ENCODE measurements at places on chromosomes 6 and 20. TPM values are rescaled to one million over a fixed set of nuclear protein-coding genes. Genes with fewer than 3 reads are reported as not detected.

DNA sequence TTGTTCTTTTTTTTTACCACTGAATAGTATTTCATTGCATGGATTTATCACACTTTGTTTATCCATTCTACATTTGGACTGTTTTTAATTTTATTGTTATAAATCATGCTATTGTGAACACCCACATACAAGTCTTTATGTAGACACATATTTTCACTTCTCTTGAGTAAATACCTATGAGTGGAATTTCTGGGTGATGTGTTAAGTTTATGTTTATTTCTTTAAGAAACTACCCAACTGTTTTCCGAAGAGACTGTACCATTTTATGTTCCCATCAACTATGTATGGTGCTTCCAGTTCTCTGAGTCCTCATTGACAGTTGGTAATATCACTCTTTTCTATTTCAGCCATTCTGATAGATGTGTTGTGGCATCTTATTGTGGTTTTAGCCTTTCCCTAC is 54.0 kb downstream of the RIN2 start:
- DNase-seq = no peak

- DNase-seq = peak; percentile 75
Measured at GRCh38 chr6:111872401-111873177, 663 bp downstream of the FYN start.

DNA sequence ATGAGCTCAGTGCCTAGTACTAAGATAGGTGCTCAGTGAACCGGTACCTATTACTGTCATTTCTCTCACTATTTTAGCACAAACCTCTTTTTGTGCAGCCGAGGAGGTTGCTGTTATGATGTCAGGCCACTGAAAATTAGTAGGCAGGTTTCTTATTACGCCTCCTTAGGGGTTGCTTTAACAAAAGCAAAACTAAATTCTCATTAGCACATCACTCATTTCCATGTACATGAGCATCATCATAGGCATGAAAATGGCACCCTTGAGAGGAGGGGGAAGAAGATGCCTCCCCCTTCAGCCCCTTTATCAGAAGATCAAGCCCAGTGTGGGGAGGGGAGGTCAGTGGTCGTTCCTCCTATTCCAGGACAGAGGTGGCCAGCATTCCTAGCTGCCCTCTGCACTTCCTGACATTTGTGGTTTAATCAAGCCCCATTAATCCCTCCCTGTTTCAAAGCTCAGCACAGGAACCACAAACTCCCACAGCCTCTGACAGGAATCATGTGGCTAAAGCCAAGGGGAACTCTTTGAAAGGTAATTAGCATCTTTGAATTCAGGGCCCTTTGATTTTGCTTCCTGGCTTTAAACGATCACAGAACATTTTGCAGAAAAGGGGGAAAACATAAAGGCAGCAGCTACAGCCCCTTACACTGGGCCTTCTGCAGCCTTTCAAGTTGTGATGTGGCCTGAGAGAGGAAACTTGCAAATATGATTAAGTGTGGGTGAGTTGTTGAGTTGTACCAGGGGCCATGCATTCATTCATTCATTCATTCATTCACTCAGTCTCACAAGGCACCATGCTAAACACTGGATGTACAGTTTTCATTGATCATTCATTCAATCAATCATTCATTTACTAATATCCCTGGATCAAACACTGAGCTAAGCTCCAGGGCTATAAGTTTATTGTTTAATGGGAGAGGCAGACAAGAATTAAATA is 31.9 kb upstream of the PSMF1 start:
- DNase-seq = no peak

DNA sequence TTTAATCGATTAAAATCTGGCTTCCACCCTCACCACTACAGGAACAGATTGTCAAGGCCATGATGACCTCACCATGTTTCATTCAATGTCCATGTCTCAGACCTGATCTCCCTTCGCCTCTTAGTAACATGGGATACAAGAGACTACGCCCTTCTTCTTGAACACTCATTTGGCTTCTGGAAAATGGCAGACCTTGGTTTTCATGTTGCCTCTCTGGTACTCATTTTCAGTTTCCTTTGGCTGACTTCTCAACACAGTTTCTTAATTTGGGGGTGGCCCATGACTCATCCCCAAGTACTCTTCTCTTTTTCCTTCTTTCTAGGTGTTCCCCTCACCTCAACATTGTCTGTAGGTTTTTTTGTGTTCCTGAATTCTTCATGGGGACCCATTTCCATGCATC is 22.7 kb downstream of the TMX4 start:
- DNase-seq = no peak

DNA sequence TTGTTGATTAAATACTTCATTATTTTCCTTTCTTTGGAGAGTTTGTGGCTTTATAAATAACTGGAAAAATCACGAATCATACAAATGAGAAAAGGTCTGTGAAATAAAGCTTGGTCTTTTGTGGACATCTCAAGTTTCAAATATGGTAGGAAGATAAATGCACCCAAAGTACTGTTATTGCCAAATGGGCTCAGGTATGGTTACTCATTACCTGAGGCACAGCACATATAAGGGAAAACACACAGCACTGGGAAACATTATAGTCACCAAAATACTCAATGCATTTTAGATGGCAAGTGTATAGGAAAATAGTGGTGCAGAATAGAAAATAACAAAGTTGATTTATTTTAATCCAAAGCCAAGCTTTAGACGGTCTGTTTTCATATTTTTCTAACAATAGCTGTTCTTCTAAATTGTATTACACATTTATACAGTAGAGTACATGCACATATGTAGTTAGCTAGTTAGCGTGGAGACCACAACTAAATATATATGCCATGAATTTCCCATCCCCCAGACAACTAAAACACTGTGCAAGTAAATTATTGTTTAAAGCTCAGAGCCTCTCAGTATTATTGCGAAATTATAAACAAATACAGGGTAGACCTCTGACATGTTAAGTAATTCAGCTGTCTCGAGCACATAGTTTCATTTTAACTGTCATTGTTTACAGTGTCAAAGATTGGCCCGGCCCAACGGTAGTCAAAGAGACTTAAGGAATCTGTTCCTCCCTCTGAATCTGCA is 336.0 kb downstream of the SYNE1 start:
- no peak for DNase-seq

DNA sequence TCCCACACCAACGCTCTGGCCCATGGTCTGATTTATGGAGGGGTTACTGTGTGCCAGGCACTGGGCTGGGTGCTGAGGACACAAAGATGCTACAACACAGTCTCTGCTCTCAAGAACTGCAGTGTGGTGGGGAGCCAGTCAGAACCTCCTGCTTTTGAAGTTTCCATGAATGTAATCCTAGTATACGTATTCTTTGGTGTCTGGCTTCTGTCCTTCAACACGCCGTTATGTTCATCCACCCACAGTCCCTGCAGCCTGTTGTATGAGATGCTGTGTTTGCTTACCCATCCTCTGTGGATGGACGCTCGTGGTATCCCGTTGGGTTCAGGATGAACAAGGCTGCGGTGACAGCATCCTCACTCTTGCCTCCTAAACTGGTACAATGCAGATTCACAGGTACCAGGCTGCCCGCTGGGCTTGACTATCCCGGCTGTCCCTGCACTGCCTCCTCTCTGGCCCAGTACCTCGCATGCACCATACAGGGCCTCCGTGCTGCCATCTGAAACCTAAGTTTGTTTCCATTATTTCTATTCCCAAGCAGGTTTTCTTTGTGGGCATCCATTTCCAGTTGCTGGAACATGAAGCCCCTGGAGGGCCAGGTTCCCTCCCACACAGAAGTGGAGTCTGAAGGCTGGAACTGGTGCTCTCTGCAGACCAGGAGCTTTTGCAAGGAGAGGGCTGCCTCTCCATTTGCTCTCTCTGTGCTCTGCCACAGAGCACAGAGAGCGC is 364.5 kb downstream of the ZFAND3 start:
- DNase-seq = no peak

- no peak for DNase-seq
Measured at GRCh38 chr6:156197513-156197912, 579.7 kb upstream of the ARID1B start.

- no peak for DNase-seq
Measured at GRCh38 chr20:51271931-51272330, 249.0 kb upstream of the KCNG1 start.

GRCh38 chr20:24862606-24863005 is 86.5 kb upstream of the CST7 start:
- no peak for DNase-seq

DNA sequence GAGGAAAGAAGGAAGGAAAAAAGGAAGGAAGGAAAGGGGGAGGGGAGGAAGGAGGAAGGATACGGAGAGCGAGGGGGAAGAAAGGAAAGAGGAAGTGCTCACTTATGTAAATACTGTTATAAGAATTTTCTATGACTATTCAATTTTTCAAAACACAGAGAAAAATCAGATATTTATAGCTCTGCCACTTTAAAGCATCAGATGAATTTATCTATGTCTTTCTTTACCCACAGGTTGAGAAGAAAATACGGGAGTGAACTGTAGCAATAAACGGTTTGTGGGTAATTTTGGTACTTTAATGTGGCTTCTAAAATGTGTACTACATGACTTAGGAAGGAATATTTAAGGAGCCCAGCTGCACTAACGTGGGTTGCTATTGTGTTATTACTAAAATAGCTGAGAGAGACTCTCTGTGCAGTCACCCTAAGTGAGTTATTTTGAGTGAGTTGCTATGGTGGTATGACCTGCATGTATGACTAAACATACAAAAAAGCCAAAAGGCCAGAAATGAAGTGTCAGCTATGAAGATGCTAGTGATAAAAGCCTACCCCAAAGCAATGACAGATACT is 225.5 kb downstream of the SOD2 start:
- no peak for DNase-seq

GRCh38 chr20:12433724-12434123 is 516.0 kb downstream of the BTBD3 start:
- DNase-seq = no peak

DNA sequence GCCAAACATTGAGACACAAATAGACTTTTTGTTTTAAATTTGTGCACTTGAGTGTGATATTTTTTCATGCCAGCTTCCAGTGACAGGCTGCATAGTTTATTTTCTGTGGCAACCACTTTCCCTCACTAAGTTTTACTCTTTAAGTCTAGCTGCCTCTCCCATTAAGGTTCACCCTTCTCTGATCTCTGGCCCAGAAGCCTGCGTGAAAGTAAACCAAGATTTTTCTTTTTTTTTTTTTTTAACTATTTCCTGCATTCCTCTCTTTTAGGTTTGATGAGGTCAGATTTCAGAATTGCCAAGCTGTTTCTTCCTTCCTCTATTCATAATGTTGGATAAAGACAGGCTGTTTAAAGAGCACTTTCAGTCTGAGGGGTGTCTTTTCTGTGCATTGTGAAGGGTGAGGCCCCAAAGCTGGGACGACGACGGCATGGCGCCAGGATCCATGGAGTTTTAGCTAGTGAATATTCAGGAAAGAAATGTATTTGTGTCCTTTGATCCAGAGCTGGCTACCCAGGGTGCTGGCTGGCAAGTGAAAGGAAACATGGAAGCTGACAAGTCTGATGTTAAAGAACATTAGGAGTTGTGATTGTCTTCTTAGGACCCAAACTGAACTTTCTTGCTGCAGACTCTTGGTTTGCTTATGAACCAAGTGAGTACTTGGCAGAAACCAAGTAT is 50.7 kb downstream of the DOK5 start:
- DNase-seq = no peak

DNA sequence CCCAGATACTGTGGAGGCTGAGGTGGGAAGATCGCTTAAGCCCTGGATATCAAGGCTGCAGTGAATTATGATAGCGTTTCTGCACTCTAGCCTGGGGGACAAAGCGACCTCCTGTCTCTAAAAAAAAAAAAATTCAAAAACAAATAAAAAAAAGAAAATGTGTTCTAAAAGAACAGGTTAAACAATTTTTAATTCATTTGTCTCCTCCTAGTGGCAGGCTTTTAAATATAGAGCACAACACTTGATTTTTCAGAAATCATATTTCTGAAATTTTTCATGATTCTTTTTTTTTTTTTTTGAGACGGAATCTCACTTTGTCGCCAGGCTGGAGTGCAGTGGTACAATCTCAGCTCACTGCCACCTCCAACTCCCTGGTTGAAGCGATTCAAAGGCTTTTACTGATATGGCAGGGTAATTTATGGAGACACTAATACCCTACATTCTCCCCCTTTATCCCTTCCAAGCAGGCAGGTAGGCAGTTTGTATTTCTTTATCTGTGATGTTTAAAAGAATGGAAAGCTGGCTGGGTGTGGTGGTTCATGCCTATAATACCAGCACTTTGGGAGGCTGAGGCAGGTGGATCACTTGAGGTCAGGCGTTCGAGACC is 8.7 kb upstream of the GTF3C6 start:
- no peak for DNase-seq

- DNase-seq = no peak
Measured at GRCh38 chr6:43061861-43062260, 2.4 kb downstream of the KLC4 start.

GRCh38 chr6:34570066-34570833 is 14.1 kb upstream of the SPDEF start:
- no peak for DNase-seq

GRCh38 chr6:53464927-53465460 is 79.9 kb downstream of the GCLC start:
- DNase-seq = no peak

GRCh38 chr20:43306837-43307236 is 117.1 kb upstream of the PTPRT start:
- DNase-seq = no peak

- no peak for DNase-seq
Measured at GRCh38 chr6:3090013-3090412, 21.7 kb downstream of the RIPK1 start.

- no peak for DNase-seq
Measured at GRCh38 chr20:35697696-35698297, 1.4 kb downstream of the NFS1 start.

DNA sequence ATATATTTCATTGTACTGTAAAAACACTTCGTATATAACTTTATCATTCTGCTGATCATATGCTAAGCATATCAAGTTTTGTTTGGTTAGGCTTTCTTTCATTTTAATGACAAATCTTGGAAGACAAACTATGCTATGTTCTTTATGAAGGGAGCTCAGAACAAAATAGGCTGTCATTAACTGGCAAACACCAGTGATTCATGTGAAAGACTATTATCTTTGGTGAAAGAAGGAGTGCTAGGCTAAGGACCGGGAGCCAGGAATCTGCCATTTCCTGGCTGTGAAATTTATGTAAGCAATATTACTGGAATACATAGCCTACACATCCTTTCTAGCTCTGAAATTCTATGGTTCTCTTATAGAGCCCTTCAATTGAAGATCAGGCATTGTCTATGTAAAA is 136.2 kb upstream of the CCN2 start:
- no peak for DNase-seq

IPCEF1 gene
- total RNA-seq = 7.5 TPM

PRICKLE4 gene
- total RNA-seq = not detected

HCRTR2 gene
- total RNA-seq = not detected

CCM2L gene
- total RNA-seq = not detected

SSTR4 gene
- not detected for total RNA-seq

OTOR gene
- total RNA-seq = not detected

ZSWIM3 gene
- total RNA-seq = 3.3 TPM

NKX2-2 gene
- not detected for total RNA-seq

EDN1 gene
- total RNA-seq = 0.24 TPM

SLC16A10 gene
- total RNA-seq = 6.0 TPM

VWA7 gene
- 1.4 TPM for total RNA-seq

Measured in activated T-cell treated with anti-CD3 and anti-CD28 coated beads, Interleukin-2, amount 50 U/mL, for 4 hours (primary cell).